Mucosa of gallbladder (tissue), 1 donor: ENCODE measurements at places on chromosomes 3 and 15. TPM values are rescaled to one million over a fixed set of nuclear protein-coding genes. Genes with fewer than 3 reads are reported as not detected.

COMMD4 gene
- total RNA-seq, result 57.6 TPM

ZNF662 gene
- 8.6 TPM for total RNA-seq

LIPH gene
- total RNA-seq, result 34.0 TPM

GRCh38 chr3:96466441-96466840, 348.0 kb upstream of the EPHA6 start:
- no peak for DNase-seq
